ENCODE measurements at places on chromosomes 3 and 15.

- no peak for DNase-seq
Measured at GRCh38 chr15:51866751-51867150, 37.3 kb downstream of the TMOD3 start.

DNA sequence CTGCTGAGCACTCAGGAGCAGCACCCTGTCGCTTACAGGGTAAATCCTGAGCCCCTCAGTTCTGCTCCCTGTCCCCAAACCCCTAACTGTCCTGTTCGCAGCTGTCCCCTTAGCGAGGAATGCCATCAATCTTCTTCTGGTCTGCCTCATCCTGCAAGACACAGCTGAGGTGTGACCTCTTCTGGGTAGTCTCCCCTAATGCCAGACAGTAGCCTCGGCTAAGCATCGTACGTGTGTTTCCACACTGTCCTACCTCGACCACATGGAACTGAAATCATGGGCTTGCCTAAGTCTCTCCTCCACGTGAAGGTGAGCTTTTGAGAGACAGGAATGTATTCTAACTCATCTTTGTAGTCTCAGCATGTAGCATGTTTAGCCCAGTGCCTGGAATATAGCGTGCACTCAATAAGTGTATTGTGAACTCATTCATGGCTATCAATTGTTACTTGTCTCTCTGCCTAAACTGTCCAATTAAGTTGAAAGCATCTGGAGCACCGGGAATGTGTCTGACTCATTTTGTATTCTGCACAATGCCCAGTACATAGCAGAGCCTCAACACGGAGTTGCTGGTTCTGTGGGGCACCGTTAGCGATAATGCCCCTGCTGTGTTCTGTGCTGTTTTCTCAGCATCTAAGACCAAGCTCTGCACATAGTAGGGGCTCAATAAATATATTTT is 90.2 kb downstream of the HES1 start:
- DNase-seq = no peak

DNA sequence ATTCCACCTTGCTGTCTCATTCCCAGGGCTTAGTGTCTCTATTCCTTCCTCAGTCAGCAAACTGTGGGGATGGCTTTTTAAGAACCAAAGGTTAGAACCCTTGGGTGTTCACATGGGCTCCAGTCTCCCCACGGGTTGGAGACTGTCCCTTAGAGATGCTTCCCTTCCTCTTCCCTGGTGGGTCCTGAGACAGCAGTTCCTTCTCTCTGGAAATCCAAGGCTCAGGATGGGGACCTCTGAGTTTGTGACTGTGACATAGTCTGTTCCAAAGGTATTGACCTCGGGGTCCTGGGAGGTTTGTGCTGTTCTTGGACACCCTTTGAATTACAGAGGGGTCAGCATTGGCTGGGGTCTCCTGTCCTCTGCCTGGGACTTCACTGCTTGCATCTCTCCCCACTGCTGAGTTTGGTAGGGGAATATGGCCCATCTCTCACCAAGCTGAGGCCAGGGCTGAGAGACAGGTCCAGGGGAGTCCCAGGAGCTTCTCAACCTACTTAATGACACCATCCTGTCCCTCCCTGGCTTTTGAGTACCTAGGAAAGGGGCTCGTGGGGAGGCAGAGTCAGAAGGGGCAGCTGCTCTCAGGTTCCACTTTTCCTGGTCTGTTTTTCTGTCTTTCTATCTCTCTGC is 1.5 kb downstream of the GRM2 start:
- DNase-seq = no peak

GRCh38 chr15:88331291-88331690 is 74.8 kb upstream of the NTRK3 start:
- no peak for DNase-seq

GRCh38 chr3:127776347-127776746 is 46.0 kb downstream of the MGLL start:
- DNase-seq = no peak

DNA sequence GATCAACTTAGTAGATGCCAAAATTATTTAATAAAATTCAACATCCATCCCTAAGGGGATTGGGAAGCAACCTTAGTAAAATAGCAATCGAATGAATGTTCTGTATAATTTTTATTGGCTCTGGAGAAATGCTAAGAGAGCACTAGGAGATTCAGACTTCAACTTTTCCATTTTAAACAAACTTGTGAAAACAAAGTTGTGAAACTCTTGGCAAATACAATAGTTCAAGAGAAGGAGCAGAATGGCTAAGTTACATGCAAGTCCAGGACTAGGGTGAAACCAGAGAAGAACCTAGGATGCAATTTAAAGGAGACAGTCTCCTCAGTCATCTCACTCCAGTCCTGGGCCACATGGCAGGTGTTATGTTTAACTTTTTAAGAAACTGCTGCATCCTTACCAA is 16.7 kb upstream of the ZNF280D start:
- DNase-seq = no peak

GRCh38 chr3:175489406-175489805 is 630.3 kb downstream of the NAALADL2 start:
- DNase-seq = no peak

DNA sequence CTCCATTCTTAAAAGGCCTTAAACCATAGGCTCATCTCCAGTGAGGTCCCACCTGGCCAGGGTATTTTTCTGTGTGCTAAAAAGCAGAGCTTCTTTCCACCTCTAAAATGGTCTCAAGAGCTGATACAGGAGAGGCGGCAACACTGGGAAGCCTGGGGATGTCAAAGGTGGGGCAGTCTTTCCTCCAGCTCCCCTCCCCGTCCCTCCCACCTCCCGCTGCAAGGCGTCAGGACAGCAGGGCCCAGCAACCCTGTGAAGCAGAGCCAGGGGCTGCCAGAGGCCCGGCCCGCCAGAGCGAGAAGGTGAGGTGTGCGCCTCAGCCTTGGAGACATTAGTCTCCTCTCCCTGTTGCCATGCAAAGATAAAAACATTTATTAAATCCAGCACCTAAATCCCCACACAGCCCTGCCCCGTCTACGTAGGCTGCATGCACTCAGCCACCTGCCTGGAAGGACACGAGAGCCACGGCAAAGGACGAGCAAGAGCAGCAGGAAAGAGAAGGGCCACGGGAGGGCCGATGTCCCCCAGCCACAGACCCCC is 75.6 kb downstream of the FAM174B start:
- DNase-seq = no peak

- DNase-seq = no peak
Measured at GRCh38 chr3:39295184-39295775, 15.4 kb upstream of the CX3CR1 start.

GRCh38 chr15:61839546-61839945 is 220.7 kb downstream of the VPS13C start:
- DNase-seq = no peak

GRCh38 chr3:58622892-58623291 is 43.7 kb downstream of the FAM3D start:
- DNase-seq = no peak

GRCh38 chr3:196867155-196867506 is 589 bp upstream of the SENP5 start:
- DNase-seq = no peak

GRCh38 chr3:143595456-143596077 is 252.7 kb downstream of the SLC9A9 start:
- DNase-seq = no peak

DNA sequence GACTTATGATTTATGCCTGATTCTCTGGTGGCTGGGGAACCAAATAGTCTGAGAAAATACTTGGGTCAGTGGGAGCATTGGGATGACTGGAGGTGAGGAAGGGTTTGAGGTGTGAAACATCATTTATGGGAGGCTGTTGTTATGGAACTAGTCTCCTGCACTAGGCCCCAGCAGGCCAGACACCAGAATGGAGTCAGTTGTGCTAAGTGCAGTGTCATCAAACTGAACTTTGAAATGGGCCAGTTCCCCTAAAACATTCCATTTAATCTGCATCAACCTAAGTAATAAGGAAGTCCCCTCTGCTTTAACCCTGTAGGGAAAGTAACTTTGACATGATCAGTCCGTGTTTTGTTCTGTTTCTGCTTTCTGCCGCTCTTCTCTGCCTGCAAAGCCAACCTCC is 44.9 kb upstream of the KLHL25 start:
- DNase-seq = no peak

DNA sequence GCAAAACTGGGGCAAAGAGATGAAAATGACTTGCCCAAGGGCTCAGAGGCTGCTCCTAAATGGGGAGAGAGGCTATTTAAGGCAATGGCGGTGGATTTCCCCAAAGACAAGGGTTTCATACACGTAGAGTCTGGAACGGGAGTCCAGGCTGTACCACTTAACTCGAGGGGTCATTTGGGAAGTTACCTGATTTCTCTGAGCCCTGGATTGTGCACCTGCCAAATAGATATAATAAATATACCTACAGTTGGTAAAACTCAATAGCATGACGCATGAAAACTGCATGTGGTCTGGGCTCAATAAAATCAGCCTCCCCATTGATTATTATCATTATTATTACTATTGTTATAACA is 1.3 kb upstream of the ITPR1 start:
- DNase-seq = no peak

GRCh38 chr3:189027626-189028155 is 144.1 kb upstream of the TPRG1 start:
- no peak for DNase-seq

GRCh38 chr15:56040081-56041035 is 46.9 kb upstream of the NEDD4 start:
- DNase-seq = no peak

- DNase-seq = no peak
Measured at GRCh38 chr3:10177737-10178136, 13.0 kb downstream of the IRAK2 start.

- no peak for DNase-seq
Measured at GRCh38 chr3:115099134-115099985, 47.7 kb downstream of the ZBTB20 start.

DNA sequence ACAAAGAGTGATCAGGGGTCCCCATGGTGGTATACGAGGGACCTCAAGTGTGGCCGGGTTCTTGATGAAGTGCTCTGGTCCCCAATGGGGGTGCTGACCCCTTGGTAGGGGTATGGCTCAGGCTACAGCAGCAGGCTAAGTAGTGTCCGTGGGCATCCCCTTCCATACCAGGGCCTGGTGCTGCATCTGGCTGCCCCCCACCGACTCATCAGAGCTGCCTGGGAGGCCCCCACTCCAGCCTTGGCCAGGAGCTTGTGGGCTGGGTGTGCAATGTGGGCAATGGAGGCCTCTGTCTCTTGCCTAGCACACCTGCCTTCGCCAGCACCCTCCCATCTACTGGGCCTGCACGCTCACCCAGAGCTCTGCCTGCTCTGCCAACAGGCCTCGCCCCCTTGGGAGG is 59.0 kb upstream of the SEC13 start:
- DNase-seq = no peak

- DNase-seq = no peak
Measured at GRCh38 chr3:9682096-9682495, 21.5 kb upstream of the CPNE9 start.

DNA sequence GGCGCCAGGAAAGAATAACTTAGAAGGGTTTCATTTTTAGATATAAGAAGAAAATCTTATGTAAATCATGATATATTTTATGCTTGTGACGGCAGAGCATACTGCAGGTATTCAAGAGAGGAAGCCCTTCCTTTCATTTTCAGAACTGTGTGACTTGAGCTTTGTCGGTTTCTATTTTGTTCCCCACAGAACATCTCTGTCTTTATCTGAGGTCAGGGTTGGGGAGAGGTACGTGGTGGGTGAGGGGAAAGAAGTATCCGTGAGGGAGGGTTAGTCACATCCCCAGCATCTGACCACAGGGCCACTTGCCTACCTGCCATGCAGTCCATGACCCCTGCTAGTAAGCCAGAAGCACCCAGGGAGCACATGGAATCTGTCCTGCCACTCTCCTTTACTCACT is 126.5 kb downstream of the DGKG start:
- DNase-seq = no peak

GRCh38 chr3:174202561-174202960 is 656.6 kb upstream of the NAALADL2 start:
- no peak for DNase-seq

DNA sequence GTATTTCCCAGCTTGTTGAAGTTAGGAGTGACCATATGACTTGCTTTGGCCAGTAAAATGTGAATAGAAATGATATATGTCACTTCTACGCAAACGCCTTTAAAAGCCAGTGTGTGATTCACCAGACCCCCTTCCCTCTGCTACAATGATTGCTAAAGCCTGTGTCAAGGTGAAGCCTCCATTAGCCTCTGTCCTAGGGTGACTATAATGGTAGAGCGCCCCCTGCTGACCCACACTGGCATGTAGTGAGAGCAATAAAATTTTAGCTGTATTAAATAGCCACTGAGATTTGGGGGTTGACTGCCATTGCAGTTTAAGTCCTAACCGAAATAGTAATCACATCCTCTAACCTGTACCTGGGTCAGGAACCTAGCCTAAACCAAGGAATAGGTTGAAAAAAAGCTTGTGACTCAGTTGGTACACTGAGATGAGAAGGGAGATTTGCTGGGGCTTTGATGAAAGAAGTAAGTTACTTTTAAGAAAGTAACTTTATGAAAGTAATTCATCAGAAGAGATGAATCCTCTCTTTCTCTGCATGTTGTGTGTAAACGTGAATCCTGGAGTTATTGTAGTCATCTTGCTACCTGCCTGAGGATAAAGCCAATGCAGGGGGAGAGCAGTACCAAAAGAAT is 52.6 kb downstream of the GTF2E1 start:
- DNase-seq = peak; percentile 69

- DNase-seq = no peak
Measured at GRCh38 chr3:77394046-77394445, 354.1 kb downstream of the ROBO2 start.

GRCh38 chr3:177528306-177529070 is 331.2 kb upstream of the TBL1XR1 start:
- DNase-seq = no peak

GRCh38 chr15:34043391-34043790 is 4.4 kb upstream of the AVEN start:
- DNase-seq = no peak

- DNase-seq = no peak
Measured at GRCh38 chr15:39778021-39778420, 4.6 kb downstream of the FSIP1 start.

- no peak for DNase-seq
Measured at GRCh38 chr3:7393944-7394605, 533.2 kb downstream of the GRM7 start.

DNA sequence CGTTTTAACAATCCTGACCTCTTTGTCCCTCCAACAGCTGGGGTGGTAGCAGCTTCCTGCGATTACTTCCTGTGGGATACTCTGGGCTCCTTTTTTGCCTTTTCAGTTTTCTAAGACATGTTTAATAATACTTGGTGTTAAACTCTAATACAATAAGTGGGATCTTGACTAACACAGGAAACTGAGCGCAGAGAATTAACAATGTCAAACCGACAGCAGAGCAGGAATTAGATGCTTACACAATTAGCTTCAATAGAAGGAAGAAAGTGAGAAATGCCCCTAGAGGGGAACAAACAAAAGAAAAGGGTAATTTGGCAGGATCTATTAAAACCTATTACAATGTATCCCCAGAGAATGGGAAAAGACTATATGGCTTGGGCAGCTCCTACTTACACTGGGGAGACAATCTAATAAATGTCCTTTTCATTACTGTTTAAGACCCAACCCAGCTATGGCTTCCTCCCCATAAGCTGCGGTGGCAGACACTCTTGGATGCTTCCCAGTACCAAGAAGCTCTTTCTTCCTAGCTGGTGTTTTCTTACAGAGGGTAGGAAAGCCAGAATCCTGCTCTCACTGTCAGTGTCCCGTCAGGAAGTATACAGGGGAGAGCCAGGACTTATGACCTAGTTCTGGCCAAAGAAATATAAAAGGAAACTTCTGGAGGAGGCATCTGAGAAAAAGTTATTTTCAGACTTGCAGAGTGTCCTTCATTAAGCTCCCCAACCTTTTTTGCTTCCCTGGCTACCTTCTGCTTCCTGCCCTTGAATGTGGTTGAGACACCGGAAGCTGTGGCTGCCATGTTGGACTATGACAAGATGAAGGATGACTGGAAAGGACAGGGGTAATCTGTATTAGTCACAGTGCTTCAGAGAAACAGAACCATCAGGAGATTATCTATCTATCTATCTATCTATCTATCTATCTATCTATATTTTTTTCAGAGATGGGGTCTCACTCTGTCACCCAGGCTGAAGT is 194.1 kb upstream of the KBTBD8 start:
- no peak for DNase-seq
